ENCODE measurements at places on chromosomes 1 and 21.

DNA sequence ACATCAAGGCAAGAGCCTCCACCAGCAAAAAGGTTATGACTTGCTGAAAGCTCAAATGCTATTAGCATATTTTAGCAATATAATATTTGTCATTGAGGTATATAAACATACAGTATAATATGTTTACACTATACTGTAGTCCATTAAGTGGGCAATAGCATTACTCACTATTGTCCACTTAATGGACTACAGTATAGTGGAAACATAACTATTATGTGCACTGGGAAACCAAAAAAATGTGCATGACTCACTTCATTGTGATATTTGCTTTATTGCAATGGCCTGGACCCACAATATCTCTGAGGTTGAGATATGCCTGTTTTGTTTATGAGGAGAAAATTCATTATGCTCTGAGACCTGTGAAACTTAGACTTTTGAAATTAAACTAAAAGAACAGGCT lies 300.0 kb downstream of the BARHL2 start:
- DNase-seq: no peak

GRCh38 chr21:26550326-26550725 lies 22.8 kb downstream of the CYYR1 start:
- DNase-seq: no peak

- DNase-seq: no peak
Observed at GRCh38 chr1:109218516-109218915, 4.8 kb downstream of the SARS1 start.

DNA sequence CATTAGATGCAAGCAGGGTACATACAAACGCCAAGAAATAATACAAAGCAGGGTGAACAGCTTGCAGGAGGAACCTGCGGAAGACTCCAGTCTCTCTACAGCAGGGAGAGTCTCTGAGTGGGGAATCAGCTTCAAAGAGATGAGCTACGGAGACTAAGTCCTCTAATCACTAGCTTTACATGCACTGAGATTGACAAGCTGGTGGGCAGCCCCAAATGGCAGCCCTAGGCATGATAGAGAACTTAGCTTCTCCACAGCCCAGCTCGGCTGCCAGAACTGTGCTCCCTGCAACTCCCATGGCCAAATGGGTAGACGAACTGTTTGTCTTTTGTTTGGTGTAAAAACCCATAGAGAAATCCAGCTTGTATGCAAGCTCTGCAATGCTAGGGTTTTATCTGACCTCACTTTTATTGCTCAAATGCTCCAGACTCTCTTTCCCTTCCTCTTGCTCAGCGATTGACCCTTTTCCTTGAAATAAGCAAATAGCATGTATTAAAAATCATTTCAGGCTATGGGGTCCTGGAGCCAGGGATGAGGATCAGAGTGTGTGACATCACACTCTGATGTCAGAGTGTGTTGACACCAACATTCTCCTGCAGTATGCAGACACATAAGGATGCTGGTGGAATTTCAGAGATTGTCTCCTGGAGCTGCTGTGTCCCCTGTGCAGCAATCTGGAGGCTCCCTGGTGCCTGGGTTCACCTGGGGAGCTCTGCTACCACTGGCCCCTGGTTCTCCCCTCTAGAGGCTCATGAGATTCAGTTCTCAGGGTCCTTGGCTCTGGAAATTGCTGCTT lies 238.5 kb downstream of the TTLL7 start:
- DNase-seq: no peak

DNA sequence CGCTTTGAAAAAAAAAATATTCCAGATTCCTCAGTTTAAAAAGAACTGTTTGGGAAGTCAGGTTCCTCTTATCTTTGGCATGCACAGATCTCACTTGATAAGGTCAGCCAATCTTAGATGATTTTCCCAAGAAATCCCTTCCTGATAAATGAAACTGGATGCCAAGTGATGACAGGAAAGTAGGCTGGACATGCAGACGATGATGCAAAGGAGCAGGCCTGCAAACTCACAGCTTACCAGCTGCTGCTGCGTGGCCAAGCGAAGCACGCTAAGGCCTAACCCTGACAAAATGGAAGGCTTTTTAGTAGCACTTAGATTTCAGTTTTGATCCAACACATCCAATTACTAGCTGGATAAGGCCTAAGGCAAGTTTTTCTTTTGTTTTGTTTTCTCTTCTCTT lies 10.1 kb downstream of the TADA1 start:
- DNase-seq: no peak

DNA sequence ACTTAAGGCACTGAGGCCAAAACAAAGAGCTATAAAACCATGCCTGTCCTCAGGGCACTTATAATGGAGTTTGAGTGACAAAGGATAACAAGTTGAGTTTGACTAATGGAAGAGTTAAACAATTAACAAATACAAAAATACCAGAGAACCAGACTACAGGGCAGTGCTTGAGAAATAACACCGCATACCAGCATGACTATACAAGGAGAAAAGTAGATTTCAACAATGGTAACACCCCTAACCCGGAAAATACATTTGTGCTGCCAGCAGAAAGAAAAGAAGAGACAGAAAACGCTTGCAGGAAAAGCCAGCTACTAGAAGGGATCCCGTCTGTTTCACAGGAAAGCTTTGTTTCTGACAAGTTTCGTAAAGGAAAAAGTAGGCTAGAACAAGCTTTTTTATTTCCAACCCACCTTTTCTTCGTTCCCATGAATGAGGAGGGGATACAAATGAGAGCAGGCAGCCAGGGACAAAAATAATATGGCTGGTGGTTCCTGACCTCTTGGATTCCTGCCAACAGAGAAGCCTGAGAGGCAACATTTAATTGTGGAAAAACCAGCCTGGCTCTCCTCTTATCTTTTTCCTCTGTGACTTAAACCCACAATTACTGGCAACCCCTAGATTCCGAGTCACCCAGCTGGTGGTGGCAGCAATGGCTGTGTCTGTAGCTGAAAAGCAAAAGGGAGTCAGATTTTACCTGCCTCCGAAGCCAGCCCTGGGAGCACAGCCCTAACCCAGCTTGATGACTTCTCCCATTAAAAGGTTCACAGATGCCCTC lies 56.5 kb downstream of the WLS start:
- no peak for DNase-seq

DNA sequence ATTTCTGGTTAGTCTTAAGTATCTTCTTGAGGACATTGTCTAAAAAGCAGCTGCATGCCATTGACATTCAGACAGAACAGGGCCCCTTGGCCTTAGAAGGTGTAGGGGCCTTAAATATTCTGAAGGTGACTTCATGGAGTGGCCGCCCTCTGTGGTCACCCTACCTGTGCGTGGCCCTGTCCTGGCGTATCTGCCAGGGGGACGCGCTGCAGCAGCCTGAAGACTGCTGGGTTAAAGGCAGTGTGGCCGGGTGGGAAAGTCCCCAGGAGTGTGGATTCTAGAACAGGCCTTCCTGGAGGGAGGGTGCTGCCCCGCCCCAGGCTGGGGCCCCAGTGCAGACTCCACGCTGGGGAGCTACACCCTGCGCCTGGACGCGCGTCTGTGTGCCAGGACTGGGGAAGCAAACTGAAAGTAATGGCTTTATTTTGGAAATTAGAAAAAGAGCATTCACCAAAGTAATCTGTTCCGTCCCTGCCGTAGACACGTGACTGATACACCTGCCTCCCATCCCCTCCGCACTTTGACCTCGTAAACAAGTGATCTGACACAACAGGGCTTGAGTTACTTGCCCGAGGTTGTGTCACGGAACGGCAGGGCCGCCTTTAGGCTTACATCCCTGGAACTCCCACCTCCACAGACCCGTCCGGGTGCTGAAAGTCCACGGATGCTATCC lies 1.8 kb downstream of the AGPAT3 start:
- DNase-seq: peak; percentile 40

DNA sequence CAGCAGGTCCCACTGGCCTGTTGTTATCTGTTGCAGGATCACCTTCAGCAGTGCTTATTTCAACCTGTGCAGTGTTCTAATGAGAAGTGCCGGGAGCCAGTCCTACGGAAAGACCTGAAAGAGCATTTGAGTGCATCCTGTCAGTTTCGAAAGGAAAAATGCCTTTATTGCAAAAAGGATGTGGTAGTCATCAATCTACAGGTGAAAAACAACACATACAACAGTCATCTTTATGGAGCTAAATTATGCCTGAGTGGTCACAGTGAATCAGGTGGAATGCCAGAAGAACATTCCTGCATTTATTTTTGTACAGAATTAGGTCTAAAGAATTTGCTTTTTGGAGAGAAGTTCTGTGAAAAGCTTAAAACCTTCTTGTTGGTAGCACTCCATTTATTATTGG lies 33.2 kb downstream of the TRAF5 start:
- no peak for DNase-seq

GRCh38 chr21:36122977-36123376 lies 11.9 kb upstream of the CBR3 start:
- DNase-seq: no peak

DNA sequence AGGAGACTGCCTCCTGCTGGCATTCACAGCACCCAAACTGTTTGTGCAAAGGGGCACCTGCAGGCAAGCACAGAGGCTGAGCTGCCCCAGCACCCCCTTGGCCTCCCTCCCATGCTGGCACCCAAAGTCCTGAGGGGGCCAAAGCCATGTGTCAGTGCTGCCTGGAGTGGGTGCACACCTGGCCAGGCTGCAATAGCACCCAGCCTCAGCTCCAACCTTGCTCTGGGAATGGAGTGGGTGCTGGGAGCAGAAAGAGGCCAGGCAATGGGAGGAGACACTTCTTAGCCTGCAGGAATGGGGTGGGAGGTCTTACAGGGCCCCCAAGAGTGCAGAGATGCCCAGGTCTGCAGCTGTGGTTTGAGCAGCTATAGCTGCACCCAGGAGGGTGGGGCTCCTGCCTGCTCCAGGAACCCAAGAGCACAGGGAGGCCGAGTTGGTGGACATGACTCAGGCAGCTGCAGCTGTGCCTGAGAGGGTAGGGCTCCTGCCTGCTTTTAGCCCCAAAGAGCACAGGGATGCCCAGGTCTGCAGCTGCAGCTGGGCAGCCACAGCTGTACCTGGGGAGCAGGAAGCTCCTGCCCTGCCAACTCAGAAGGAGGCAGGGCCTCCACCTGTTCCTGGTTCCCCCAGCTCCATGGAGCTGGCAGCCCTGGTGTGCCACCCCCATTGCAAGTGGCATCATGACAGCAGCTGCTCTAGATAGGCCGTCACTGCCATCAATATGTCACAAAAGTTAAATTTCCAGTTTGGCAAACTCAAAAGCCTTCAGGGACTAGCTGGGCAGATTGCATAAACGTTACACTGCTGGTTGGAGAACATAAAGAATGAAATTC lies 5.3 kb upstream of the CHD1L start:
- DNase-seq: no peak

DNA sequence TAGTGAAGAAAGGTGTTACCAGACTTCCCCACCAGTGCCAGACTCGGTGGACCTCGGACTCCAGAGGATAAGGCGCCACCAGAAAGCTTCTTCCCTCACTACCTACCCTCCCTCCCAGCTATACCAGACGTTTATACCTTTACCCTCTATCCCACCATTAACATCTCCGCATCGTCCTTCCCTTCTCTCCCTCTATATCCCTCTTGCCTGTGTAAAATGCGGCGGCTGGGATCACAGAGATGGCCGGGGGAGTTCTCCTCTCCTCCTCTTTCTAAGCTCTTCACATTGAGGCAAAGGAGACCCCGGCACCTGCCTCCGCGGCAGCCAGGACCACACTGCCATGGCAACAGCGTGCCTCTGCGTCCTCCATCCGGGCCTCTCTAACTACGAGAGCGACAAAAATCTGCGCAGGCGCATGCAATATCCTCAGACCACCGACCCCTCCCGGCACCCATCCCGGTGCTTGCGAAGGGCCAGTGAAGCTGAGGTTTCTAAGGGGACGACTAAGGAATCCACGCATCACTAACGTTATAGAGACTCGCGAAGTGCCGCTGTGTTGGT lies at the start of gene CCDC181:
Gene CCDC181 (minus strand): TSS at position 394 of the 561 bp plus-strand sequence. CDS start 2,547 bp downstream, outside the sequence.
- DNase-seq: peak; percentile 41

All from stimulated activated CD4-positive, alpha-beta T cell treated with anti-CD3 and anti-CD28 coated beads, TNF-alpha, amount 100 ng/mL, for 48 hours (primary cell).